ENCODE measurements at places on chromosomes 7 and 10.

GRCh38 chr7:144720149-144720548 lies 115.7 kb downstream of the TPK1 start:
- no peaks in the 10 kb centered on the region for H3K27me3 ChIP-seq
- no peak overlapping the region for H3K27ac ChIP-seq
- no peaks in the 10 kb centered on the region for H3K36me3 ChIP-seq
- no peak for DNase-seq
- H3K4me1 ChIP-seq, result no peaks in the 10 kb centered on the region

- no peaks in the 10 kb centered on the region for H3K36me3 ChIP-seq
- no peak overlapping the region for H3K27ac ChIP-seq
- H3K27me3 ChIP-seq, result no peaks in the 10 kb centered on the region
Observed at GRCh38 chr10:27390681-27391080, 113.4 kb upstream of the RAB18 start.

DNA sequence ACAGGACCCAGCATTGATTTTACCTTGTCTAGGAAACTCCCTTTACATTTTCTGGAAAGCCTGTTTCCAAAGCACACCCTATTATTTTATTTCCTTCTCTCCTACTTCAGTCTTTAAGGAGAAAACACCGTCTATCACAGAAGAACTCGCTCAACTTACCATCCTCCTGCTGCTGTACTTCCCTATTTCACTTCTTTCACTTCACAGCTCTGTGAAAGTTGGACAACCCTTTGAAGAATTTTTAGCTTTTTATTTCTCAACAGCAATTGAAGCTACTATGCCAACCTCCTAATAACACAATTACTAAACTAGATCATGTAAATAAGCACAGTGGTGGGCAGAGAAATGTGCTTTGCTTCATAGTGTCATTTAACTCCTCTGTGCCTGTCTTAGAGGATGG lies 166.5 kb downstream of the TFEC start:
- no peak overlapping the region for H3K4me3 ChIP-seq
- no peak overlapping the region for H3K27ac ChIP-seq
- H3K4me1 ChIP-seq, result no peaks in the 10 kb centered on the region
- DNase-seq, result no peak
- no peaks in the 10 kb centered on the region for H3K27me3 ChIP-seq

- H3K4me3 ChIP-seq, result no peak overlapping the region
- DNase-seq, result no peak
- no peak overlapping the region for H3K27ac ChIP-seq
- H3K27me3 ChIP-seq, result no peaks in the 10 kb centered on the region
- H3K4me1 ChIP-seq, result no peaks in the 10 kb centered on the region
- H3K36me3 ChIP-seq, result no peaks in the 10 kb centered on the region
Observed at GRCh38 chr7:77800158-77800557, 1.6 kb downstream of the PHTF2 start.

GRCh38 chr10:118753331-118754228 lies 1.2 kb downstream of the CACUL1 start:
- H3K36me3 ChIP-seq, result no peaks in the 10 kb centered on the region
- peak overlapping the region; percentile 93 for H3K27ac ChIP-seq
- H3K27me3 ChIP-seq, result no peaks in the 10 kb centered on the region
- DNase-seq, result peak; percentile 81
- H3K4me1 ChIP-seq, result no peaks in the 10 kb centered on the region

DNA sequence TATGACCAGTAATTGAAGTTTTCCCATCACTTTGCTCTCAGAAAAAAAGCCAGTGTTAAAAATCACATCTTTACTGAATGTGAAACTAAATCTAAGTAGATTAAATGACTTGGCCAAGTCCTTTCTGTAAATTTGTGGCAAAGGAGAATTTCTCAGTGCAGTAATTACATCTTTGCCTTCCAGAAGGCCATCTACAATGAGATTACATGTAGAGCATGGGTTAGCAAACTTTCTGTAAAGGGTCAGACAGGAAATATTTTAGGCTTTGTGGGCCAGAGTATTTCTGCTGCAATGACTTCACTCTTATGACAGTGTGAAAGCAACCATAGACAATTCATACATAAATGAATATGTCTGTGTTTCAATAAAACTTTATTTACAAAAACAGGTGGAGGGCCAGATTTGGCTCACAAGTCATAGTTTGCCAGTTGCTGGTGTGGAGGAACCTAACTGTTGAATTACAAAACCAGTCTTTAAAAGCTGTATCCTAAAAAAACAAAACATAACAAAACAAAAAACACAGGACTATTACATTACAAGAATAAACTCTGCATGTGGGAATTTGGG lies 191.0 kb downstream of the TAX1BP1 start:
- no peaks in the 10 kb centered on the region for H3K36me3 ChIP-seq
- no peak overlapping the region for H3K4me3 ChIP-seq
- DNase-seq, result no peak
- H3K4me1 ChIP-seq, result no peaks in the 10 kb centered on the region

GRCh38 chr10:72976886-72977285 lies 22.3 kb upstream of the PLA2G12B start:
- no peak for DNase-seq
- no peaks in the 10 kb centered on the region for H3K27me3 ChIP-seq
- no peaks in the 10 kb centered on the region for H3K36me3 ChIP-seq
- H3K27ac ChIP-seq, result no peak overlapping the region

DNA sequence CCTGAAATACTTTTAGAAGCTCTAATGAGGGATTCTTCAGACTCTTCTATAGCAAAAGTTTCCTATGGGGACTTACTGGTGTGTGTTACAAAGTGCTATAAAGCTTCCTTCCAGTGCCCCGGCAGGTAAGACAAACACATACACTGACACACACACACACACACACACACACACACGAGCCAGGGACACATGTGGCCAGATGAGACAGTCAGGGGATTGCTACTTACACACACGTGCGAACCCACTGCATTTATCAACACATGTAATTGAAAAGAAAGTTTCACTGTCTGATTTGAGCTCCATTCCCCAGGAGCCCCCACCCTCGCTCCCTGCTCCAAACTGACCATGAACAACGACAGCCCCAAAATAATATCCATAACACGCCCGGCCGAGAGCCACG lies 119.8 kb downstream of the PRPF18 start:
- H3K4me3 ChIP-seq, result peak overlapping the region; percentile 59
- H3K27me3 ChIP-seq, result no peaks in the 10 kb centered on the region
- H3K27ac ChIP-seq, result peak overlapping the region; percentile 73
- DNase-seq, result no peak
- H3K36me3 ChIP-seq, result no peaks in the 10 kb centered on the region
- H3K4me1 ChIP-seq, result peaks cover 4% of the 10 kb centered on the region

DNA sequence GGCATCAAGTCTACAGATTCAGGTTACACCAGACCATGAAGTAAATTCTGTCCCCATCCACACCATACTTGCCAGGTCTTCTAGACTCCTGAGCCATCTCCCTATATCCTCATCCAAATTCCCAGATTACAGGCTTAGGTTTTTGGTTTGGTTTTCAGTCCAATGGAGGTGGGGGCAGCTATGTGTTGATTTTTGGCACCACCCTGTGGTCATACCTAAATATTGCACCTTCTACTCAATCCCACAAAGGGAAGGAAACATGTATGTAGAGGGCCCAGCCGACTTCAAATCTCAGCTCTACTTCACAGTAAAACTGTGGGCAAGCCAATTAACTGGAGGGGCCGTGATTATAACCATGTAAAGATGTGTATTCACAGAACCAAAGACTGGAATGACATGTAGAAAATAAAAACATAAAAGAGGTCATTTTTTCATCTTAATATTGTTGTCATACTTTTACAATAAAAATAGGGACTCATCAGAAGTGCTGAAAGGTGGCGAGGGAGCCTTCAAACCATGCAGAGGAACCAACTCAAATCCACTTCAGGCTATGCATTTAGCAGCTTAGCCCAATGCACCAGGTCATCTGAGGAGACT lies 19.8 kb downstream of the ERCC6 start:
- H3K27me3 ChIP-seq, result no peaks in the 10 kb centered on the region
- H3K4me3 ChIP-seq, result no peak overlapping the region
- no peak for DNase-seq
- no peak overlapping the region for H3K27ac ChIP-seq
- H3K4me1 ChIP-seq, result no peaks in the 10 kb centered on the region

- H3K36me3 ChIP-seq, result no peaks in the 10 kb centered on the region
- H3K27ac ChIP-seq, result peak overlapping the region; percentile 25
- no peak for DNase-seq
- no peaks in the 10 kb centered on the region for H3K27me3 ChIP-seq
- H3K4me3 ChIP-seq, result no peak overlapping the region
Observed at GRCh38 chr7:140646931-140647647, 6.5 kb upstream of the DENND2A start.

DNA sequence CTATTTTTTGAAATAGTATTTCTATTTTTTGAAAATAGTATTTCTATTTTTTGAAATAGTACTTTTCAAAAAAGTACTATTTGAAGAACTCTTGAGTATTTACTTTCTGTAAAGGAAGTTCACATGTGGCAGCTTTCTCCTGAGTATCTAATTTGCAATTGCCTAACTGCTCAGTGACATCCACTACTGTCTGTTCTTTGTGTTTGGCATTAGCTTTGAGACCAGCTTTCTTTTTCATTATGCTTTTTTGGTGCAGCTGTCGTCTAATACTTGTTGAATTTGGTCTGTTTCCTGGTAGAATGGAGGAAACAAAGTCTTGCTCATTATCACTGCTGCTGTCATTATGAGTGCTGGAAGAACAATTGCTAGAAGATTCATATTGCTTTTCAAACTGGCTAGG lies 99.1 kb downstream of the BMPR1A start:
- H3K4me1 ChIP-seq, result no peaks in the 10 kb centered on the region
- no peaks in the 10 kb centered on the region for H3K27me3 ChIP-seq
- no peaks in the 10 kb centered on the region for H3K36me3 ChIP-seq
- DNase-seq, result no peak
- H3K4me3 ChIP-seq, result no peak overlapping the region

GRCh38 chr7:108409146-108409545 lies 47.1 kb downstream of the NRCAM start:
- no peaks in the 10 kb centered on the region for H3K4me1 ChIP-seq
- no peak for DNase-seq
- H3K36me3 ChIP-seq, result no peaks in the 10 kb centered on the region
- H3K27ac ChIP-seq, result no peak overlapping the region
- no peak overlapping the region for H3K4me3 ChIP-seq

- DNase-seq, result no peak
- peak overlapping the region; percentile 65 for H3K27ac ChIP-seq
- H3K27me3 ChIP-seq, result no peaks in the 10 kb centered on the region
Observed at GRCh38 chr7:129925416-129926002, 27.3 kb downstream of the UBE2H start.

GRCh38 chr7:76304888-76305375 lies 2.5 kb downstream of the HSPB1 start:
- peaks cover 19% of the 10 kb centered on the region for H3K4me1 ChIP-seq
- peak; percentile 96 for DNase-seq
- H3K27ac ChIP-seq, result peak overlapping the region; percentile 91
- no peaks in the 10 kb centered on the region for H3K36me3 ChIP-seq

GRCh38 chr7:108046952-108047506 lies 44.1 kb upstream of the LAMB1 start:
- no peaks in the 10 kb centered on the region for H3K27me3 ChIP-seq
- DNase-seq, result no peak
- no peak overlapping the region for H3K27ac ChIP-seq
- no peaks in the 10 kb centered on the region for H3K4me1 ChIP-seq

DNA sequence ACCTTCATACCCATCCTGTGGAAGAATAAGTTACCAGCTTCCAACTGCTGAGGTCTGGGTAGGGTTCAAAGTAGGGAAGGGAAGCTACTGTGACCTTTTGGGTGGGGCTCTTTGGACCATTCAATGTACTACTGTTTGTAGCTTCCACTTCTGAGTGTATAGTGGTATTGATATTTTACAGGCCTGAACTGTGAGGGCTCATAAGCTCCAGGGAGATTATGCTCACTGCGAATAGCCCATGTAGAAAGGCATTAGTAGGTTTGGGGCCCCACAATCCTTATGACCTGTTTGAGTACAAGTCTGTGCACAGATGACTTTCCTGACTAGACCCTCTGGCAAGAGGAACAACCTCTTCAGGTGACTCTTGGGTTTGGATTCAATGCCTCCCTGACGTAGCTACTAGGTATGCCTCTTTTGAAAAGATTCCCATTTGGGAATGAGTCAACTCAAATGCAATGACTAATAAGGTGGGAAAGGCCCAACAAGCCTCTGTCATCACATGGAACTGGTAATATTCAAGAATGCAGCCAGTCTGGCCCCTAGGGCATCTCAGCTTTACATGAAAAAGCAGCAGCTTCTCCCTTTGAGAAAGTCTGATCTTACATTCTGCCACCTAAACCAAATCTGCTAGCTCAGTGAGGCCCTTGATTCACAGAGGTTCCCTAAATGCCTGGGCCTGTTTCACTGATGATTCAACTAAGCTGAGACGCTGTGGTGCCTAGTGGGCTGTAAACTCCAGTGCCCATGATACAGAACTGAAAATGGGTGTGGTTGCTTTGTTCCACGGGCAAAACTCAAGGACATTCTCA lies 79.8 kb downstream of the ABI1 start:
- H3K4me3 ChIP-seq, result no peak overlapping the region
- peak overlapping the region; percentile 56 for H3K27ac ChIP-seq
- H3K36me3 ChIP-seq, result no peaks in the 10 kb centered on the region
- no peaks in the 10 kb centered on the region for H3K27me3 ChIP-seq
- no peak for DNase-seq

GRCh38 chr7:38550836-38551235 lies 80.3 kb downstream of the AMPH start:
- H3K36me3 ChIP-seq, result no peaks in the 10 kb centered on the region
- H3K27me3 ChIP-seq, result no peaks in the 10 kb centered on the region
- no peaks in the 10 kb centered on the region for H3K4me1 ChIP-seq
- H3K27ac ChIP-seq, result no peak overlapping the region
- no peak overlapping the region for H3K4me3 ChIP-seq

DNA sequence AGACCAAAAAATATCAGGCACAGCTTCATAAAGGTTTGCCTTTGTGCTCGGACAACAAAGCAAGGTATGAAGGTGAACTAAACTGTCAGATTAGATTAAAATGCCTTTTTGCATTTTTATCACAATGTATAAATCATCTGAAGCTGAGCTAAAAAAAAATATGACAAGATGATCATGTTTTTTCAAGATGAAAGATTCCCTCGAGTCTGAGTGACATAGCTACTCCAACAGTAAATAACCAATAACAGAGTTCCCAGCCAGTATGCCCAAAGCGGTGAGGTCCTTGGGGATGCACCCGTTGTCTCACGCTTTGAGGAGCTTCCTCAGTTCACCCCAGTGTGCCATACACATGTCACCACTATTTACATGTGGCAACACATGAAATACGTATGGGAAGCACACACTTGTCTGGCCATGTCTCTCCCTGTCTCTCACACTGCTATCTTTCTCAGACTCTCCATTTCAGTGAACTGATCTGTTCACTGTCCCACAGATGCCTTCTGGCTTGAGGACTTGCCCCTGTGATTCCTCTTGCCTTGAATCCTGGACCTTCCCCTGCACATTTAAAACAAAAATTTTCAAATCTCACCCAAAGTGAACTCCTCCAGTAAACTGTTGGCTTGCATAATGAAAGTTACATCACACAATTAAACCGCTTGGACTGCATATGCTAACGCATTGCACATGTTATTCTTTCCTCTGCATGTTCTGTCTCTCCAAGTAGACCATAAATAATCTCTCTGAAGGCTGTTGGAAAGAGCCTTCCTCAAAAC lies 2.6 kb upstream of the PIK3CG start:
- no peak for DNase-seq
- H3K36me3 ChIP-seq, result no peaks in the 10 kb centered on the region
- H3K27ac ChIP-seq, result no peak overlapping the region

- H3K27me3 ChIP-seq, result no peaks in the 10 kb centered on the region
- peaks cover 11% of the 10 kb centered on the region for H3K36me3 ChIP-seq
- no peak for DNase-seq
- H3K4me1 ChIP-seq, result no peaks in the 10 kb centered on the region
- no peak overlapping the region for H3K4me3 ChIP-seq
Observed at GRCh38 chr7:44565795-44566559, 7.7 kb downstream of the DDX56 start.

GRCh38 chr10:91137011-91137643 lies 83.3 kb upstream of the PCGF5 start:
- H3K4me3 ChIP-seq, result no peak overlapping the region
- no peaks in the 10 kb centered on the region for H3K4me1 ChIP-seq
- no peaks in the 10 kb centered on the region for H3K27me3 ChIP-seq
- no peak overlapping the region for H3K27ac ChIP-seq
- no peaks in the 10 kb centered on the region for H3K36me3 ChIP-seq

Data from breast epithelium (tissue), 4 donors.